Neural progenitor cell (in vitro differentiated cells): ENCODE measurements at places on chromosomes 3 and 15.
A peak's percentile ranks its signal among the peaks of the same experiment; 100 is the strongest.

GRCh38 chr3:195892105-195893043, 16.0 kb downstream of the TNK2 start:
- no peaks in the 10 kb centered on the region for H3K36me3 ChIP-seq
- H3K27ac ChIP-seq: no peak overlapping the region
- H3K4me3 ChIP-seq: no peak overlapping the region

DNA sequence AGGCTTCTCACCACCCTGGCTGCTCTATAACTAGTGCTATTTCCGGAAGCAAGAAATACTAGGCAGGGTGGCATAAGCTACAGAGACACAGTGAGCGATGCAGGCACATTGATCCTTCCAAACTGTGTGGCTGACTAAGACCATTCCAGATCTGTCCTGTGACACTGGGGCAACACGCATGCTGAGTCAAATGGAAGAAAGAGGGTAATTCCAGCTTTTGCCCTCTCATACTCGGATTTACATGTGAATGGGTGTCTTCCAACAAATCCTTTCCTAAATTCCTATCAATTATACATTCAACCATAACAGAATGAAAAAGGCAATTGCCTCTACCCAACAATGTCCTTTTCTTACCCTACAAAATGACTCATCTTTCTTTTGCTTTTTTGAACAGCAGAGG, 5.1 kb downstream of the FSIP1 start:
- no peaks in the 10 kb centered on the region for H3K36me3 ChIP-seq
- no peak overlapping the region for H3K27ac ChIP-seq
- no peak for DNase-seq
- no peak overlapping the region for H3K4me3 ChIP-seq

- H3K4me1 ChIP-seq: no peaks in the 10 kb centered on the region
- no peaks in the 10 kb centered on the region for H3K36me3 ChIP-seq
- H3K27ac ChIP-seq: no peak overlapping the region
- H3K4me3 ChIP-seq: no peak overlapping the region
- no peak for DNase-seq
Measured at GRCh38 chr3:23668430-23668904, 137.3 kb upstream of the UBE2E1 start.

DNA sequence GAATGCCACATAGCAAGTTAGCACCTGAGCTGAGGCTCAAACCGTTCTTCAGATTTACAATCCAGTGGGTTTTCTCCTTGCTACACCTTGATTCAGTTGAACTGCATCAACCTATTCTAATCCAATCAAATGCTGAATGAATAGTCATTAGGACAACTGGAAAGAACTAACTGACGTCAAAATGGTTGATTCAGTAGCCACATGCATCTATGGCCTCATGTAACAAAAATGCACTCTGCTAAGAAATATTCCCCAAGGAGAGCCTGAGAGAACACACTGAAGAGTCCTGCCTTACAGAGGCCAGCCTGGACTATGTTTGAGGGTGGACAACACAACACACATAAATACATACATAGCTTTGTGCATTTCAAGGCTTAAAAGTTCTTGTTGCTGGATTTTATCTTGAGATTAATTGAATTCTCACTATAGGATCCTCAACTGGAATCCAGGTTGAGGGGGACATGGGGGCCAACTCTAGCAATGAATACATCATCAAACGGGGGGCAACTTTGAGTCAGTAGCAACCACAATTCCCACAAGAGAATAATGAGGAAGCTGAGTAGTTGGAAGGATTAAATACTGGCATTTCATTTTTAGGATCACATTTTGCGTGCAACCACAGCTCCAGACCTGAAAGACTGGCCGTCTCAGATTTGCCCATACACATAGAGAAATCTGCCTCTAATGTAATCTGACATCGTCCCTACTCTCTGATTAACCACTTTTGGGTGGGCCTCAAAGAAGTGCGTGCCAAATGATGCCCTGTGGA, 280.2 kb upstream of the ICE2 start:
- DNase-seq: no peak
- H3K36me3 ChIP-seq: no peaks in the 10 kb centered on the region
- H3K4me1 ChIP-seq: peaks cover 12% of the 10 kb centered on the region
- H3K27me3 ChIP-seq: no peaks in the 10 kb centered on the region

- H3K4me3 ChIP-seq: no peak overlapping the region
- peaks cover 5% of the 10 kb centered on the region for H3K4me1 ChIP-seq
- no peak for DNase-seq
- no peak overlapping the region for H3K27ac ChIP-seq
- no peaks in the 10 kb centered on the region for H3K36me3 ChIP-seq
Measured at GRCh38 chr3:128372707-128373533, 93.8 kb downstream of the DNAJB8 start.

- peak; percentile 50 for DNase-seq
- H3K36me3 ChIP-seq: no peaks in the 10 kb centered on the region
- H3K4me1 ChIP-seq: peaks cover 16% of the 10 kb centered on the region
- H3K4me3 ChIP-seq: no peak overlapping the region
Measured at GRCh38 chr3:195041871-195042742, 228.9 kb downstream of the XXYLT1 start.

- no peaks in the 10 kb centered on the region for H3K27me3 ChIP-seq
- H3K36me3 ChIP-seq: no peaks in the 10 kb centered on the region
- H3K4me1 ChIP-seq: peaks cover 7% of the 10 kb centered on the region
- H3K4me3 ChIP-seq: no peak overlapping the region
- DNase-seq: no peak
Measured at GRCh38 chr3:64028754-64029153, 5.5 kb upstream of the PSMD6 start.

GRCh38 chr15:55737373-55737772, 5.6 kb downstream of the PRTG start:
- H3K36me3 ChIP-seq: peaks cover 9% of the 10 kb centered on the region
- peak overlapping the region; percentile 31 for H3K4me3 ChIP-seq
- DNase-seq: peak; percentile 72
- H3K4me1 ChIP-seq: peaks cover 70% of the 10 kb centered on the region
- H3K27me3 ChIP-seq: no peaks in the 10 kb centered on the region

GRCh38 chr3:69181592-69182211, 59.3 kb upstream of the LMOD3 start:
- H3K27me3 ChIP-seq: no peaks in the 10 kb centered on the region
- peaks cover 10% of the 10 kb centered on the region for H3K4me1 ChIP-seq
- no peaks in the 10 kb centered on the region for H3K36me3 ChIP-seq
- peak; percentile 39 for DNase-seq
- H3K27ac ChIP-seq: no peak overlapping the region
- H3K4me3 ChIP-seq: no peak overlapping the region

DNA sequence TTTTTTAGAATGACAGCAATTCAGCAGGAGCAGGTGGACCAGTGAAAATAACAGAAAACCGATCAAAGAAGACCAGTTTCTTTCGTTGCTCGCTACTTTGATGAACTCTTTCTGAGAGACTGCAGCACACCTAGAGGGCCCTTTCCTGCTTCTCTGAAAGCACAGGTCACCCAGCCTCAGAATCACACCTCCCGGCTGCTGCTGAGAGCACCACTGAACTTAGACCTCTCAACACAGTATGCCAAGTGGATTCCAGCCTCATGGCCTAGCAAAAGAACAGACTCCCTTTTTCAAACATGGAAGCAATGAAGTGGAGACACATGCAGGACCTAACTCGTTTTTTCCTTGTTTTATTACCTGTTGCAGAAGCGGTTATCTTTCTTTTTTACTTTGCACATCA, 13.9 kb upstream of the APH1B start:
- peaks cover 26% of the 10 kb centered on the region for H3K36me3 ChIP-seq
- no peaks in the 10 kb centered on the region for H3K4me1 ChIP-seq
- no peaks in the 10 kb centered on the region for H3K27me3 ChIP-seq
- H3K4me3 ChIP-seq: no peak overlapping the region
- H3K27ac ChIP-seq: no peak overlapping the region

DNA sequence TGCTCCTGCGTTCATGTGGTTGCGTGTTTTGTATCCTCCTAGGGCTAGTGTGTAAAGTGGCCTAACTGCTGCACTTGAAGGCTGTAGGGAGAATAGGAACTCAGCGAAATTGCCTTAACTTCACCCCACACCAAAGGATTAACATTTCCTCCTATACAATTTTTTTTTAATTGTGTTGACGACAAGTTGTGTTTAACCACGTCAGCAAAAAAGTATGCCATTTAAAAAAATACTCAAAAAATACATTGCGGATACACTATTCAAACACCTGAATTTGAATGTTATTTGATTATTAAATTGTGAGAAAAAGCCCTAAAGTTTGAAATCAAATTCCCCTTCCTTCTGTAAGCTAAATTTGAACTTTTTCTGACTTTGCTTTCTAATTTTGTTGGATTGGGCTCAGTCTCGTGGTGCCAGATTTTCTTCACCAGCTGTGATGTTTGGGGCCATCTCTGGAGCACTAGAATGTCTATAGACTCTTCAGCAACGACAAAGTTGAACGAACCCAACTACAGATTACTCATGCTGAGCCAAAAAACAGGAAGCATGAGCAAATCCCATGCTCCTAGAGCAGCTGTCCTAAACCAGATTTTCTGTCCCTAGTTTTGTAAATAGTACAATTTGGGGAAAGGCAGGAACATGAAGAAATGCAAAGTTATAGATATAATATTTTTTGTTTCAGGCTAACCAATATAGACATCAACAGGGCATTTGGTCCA, 8.1 kb upstream of the SLC9A9 start:
- H3K27ac ChIP-seq: no peak overlapping the region
- no peaks in the 10 kb centered on the region for H3K4me1 ChIP-seq
- no peak for DNase-seq
- H3K36me3 ChIP-seq: no peaks in the 10 kb centered on the region
- no peak overlapping the region for H3K4me3 ChIP-seq

- H3K27me3 ChIP-seq: no peaks in the 10 kb centered on the region
- H3K36me3 ChIP-seq: no peaks in the 10 kb centered on the region
- peak; percentile 83 for DNase-seq
- no peak overlapping the region for H3K27ac ChIP-seq
- no peak overlapping the region for H3K4me3 ChIP-seq
Measured at GRCh38 chr15:62782071-62782841, 260.3 kb upstream of the TPM1 start.

DNA sequence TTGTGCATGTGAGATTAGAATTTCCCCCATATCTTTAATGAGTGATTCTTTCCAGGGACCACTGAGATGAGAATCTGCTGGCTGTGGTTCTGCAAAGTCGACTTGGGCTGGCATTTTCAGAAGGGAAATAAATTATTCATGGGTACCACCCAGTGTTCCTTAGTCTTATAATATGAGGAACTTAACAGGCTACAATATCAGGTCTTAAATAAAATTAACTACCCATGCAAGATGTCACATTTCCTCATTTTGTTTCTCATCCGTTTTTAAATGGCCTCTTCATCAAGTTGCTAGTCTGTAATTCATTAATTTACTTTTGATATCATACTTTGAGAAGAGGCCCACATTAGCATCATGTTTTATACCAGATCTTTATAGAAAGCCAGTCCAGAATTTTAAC, 58.3 kb upstream of the SKOR1 start:
- DNase-seq: no peak
- no peaks in the 10 kb centered on the region for H3K27me3 ChIP-seq

GRCh38 chr3:183252973-183253527, at the start of gene B3GNT5:
Gene B3GNT5 (plus strand): TSS chr3:183253253. CDS start chr3:183269799, 16,546 bp downstream.
- peak within 1 kb of the TSS; percentile 71 for H3K4me3 ChIP-seq
- peak; percentile 54 for DNase-seq
- peaks cover 8% of the 10 kb centered on the region for H3K4me1 ChIP-seq
- no peaks in the 10 kb centered on the region for H3K36me3 ChIP-seq
- H3K27me3 ChIP-seq: peaks cover 31% of the 10 kb centered on the region

- no peaks in the 10 kb centered on the region for H3K4me1 ChIP-seq
- no peaks in the 10 kb centered on the region for H3K27me3 ChIP-seq
- H3K27ac ChIP-seq: no peak overlapping the region
- no peak overlapping the region for H3K4me3 ChIP-seq
Measured at GRCh38 chr15:42707873-42708544, 28.9 kb downstream of the CDAN1 start.

DNA sequence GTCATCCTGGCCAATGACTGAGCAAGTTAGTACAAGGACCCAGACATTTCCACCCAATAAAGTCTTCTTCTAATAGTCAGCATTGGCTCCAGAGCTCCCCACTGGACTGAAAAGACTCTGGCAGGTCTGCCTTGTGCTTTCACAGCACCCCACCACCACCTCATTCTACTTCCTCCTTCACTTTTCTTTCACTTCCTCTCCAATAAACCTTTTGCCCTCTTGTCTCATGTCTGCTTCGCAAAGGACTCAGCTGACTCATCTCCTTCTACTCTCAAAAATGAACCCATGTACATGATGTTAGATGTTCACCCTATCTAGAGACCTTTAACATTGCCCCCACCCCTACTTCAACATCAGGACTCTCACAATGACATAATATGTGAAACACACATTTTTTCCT, 181.0 kb upstream of the PPP2R3A start:
- DNase-seq: no peak
- no peaks in the 10 kb centered on the region for H3K27me3 ChIP-seq
- no peak overlapping the region for H3K4me3 ChIP-seq
- no peak overlapping the region for H3K27ac ChIP-seq

DNA sequence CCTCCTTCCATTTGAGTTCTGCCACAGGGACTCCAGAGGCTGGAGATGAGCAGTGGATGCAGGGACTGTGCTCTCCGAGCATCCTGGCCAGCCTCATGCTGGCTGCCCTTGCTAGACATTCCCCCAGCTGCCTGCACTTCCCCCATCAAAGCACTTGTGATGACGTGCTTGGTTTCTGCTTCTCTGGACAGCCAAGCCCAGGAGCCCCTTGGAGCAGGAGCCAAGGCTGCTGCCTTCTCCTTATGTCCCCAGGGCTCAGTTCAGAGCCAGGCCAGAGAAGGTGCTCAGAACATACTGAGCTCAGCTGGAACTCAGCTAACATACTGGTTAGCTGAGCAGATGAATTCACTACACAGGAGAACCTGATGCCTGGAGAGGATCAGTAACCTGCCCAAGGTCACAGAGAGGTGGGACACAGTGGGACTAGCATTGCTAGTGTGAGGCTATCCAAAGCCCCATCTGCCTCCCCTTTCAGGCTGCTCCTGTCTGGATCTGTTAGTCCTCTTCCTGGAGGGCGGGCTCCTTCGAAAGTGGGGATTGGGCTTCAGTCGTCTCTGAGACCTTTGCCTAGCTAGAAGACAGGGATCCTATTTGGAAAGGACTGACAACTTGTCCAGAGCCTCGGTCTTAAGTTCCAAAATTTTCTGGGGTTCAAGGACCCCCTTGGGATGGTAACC, 4.3 kb downstream of the PCBP4 start:
- H3K27me3 ChIP-seq: peaks cover 30% of the 10 kb centered on the region
- H3K36me3 ChIP-seq: no peaks in the 10 kb centered on the region
- no peak overlapping the region for H3K4me3 ChIP-seq

- H3K36me3 ChIP-seq: no peaks in the 10 kb centered on the region
- peak; percentile 39 for DNase-seq
- no peaks in the 10 kb centered on the region for H3K27me3 ChIP-seq
Measured at GRCh38 chr15:61530769-61531168, 301.7 kb upstream of the RORA start.
